ENCODE measurements at places on chromosomes 6 and 20.
A peak's percentile ranks its signal among the peaks of the same experiment; 100 is the strongest.

DNA sequence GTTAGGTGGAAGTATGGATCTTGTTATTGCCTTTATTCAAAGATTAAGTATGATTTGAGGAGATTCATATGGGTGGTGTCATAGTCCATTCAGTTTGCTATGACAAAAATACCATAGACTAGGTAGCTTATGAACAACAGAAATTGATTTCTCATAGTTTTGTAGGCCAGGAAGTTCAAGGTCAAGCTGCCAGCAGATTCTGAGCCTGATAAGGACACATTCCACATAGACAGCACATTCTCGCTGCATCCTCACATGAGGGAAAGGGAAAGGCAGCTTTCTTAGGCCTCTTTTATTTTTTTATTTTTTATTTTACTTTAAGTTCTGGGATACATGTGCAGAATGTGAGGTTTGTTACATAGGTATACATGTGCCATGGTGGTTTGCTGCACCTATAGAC lies 27.7 kb downstream of the ME1 start:
- DNase-seq = no peak

DNA sequence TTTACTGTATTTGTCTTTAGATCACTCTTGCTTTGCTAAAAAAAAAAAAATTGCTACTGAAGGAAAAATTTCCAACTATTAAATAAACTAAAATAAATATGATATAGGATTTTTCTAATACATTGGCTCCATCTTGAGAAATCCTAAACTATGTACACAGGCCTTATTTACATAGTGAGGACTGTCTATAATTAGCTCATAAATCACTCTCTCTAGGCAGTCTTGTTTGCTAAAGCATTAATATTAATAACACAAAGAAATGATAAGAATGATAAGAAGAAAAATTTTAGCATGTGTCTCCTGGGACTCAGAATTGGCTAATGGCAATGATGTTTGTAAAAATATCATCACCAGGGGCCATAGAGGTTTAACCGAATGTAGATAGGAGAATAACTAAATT lies 13.3 kb upstream of the CRYBG1 start:
- no peak for DNase-seq

GRCh38 chr20:20812136-20812535 lies 99.7 kb upstream of the RALGAPA2 start:
- no peak for DNase-seq

DNA sequence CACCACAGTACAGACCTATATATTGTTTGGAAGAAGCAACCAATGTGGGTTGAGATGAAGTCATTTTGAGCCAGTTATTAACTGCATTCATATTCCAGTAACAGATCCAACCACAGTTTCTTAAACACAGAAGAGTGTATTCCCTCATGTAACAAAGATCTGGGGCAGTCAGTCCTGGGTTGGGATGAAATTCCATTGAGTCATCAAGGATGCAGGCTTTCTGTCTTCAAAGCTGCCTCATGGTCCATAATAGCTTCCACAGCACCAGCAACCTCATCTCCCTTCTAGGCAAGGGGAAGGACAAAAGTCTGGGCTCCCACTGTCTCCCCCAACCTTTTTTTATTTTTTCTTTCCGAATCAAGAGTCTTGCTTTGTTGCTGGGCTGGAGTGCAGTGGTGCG lies 2.9 kb upstream of the SOD2 start:
- no peak for DNase-seq

DNA sequence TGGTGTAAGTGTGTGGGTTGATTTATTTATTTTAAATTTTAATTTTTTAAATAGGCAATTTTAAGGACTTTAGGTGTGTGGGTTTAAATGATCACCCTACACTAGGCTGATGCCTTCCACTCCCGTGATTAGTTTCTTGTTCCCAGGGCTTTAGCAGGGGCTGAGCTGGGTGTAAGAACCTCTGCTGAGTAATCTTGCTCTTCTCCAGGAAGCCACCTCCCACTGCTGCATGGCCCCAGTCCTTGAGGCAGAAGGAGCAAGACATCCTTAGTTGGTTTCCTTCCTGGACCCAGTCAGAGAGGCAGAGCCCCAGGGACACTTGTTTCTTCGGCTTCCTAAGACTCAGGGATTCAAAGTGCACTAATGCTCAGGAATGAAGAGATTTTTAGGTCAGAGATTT lies 19.8 kb upstream of the CDC5L start:
- DNase-seq = no peak

DNA sequence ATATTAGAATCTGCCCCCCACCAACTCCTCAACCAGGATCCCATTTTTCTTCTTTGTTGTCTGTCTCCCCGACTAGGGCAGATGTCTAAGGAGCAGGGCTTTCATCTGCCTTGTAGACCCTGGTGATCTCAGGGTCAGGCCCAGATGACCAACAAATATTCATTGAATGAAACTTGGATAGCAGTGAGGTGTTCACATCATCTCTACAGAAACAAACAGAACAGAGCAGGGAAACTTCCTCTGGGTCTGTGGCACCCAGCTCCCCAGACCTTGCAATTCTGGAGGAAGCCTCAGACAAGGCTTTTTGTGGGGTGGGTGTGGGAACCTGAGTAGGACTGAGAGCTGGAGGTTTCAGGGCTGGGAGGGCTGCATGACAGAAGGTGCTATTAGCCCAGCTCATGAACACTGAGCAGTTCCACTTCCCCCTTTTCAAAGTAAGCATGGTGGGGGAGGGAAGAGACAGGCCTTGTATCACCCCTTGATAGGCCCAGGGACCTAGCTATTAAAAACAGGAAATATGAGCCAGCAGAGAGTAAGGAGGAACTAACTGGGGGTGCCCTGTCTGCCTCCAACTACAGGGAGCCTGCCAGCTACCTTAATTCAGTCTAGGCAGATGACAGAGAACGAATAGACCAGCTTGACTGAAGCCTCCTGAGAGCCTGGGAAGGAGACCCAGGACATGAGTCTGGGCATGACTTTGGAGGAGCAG lies 37.3 kb upstream of the TOP1 start:
- DNase-seq = no peak

- DNase-seq = no peak
Measured at GRCh38 chr6:139082370-139082769, 52.5 kb upstream of the HECA start.

- peak; percentile 89 for DNase-seq
Measured at GRCh38 chr6:16322666-16323312, 84.4 kb downstream of the GMPR start.

GRCh38 chr20:402898-403581 lies 5.1 kb upstream of the RBCK1 start:
- no peak for DNase-seq

DNA sequence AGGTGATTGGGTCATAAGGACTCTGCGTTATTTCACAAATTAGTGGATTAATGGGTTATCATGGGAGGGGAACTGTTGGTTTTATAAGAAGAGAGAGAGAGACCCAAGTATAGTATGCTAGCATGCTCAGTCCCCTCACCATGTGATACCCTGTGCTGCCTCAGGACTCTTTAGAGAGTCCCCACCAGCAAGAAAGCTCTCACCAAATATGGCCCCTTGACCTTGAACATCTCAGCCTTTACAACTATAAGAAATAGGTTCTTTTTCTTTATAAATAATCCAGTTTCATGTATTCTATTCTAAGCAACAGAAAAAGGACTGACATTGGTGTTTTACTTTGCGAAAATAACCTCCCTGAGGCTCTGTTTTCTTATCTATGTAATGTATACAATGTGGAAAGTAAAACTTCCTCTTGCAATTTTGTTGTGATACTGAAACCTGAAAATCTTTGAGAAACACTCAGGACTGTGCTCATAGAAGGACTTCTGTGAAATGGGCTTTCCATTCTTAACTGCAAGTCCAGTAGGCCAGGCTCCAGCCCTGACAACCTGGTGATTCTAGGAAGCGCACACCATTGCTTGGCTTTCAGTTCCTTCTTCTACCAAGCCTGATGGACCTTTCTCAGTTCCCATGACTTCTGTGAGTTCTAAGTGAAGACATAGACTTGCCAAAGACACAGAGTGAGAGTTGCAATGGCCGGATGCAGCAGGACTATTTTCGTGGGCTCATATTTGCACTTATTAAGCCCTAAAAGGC lies 21.9 kb downstream of the SIRPD start:
- DNase-seq = no peak

DNA sequence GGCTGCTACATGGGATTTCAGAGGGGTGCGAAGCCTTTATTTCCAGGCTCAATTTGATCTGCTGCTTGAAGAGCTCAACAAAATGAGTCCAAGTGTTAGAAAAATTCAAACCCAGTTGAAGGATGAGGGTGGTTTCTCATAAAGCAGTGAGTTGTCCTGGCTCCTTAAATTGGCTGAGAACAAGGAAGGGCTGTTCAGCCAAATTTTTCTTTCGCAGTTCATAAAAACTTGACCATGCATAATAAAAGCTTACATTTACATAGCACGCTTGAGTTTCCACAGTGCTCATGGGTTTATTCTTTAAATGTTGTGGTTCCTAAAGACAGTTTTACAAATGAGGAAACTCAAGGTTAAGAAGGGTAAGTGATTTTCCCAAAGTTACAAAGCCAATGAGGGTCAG lies 174.4 kb upstream of the FOXA2 start:
- no peak for DNase-seq

DNA sequence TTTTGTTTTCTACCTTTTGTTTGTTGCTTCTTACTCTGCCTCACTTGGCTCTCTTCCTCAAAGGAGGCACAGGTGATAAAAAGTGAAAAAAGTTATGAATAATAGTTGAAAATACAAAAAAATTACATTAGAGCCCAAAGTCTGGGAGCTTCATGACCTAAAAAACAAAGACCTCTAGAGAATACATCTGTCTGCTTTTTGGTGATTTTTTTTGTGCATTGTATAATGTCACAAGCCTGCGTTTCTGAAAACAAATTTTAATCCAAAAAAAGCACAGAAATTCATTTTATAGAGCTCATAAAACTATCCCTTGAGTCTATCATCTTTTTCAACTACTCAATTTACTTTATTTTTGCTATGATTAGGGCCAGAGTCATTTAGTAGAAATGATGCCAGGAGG lies 41.4 kb upstream of the ARHGAP18 start:
- no peak for DNase-seq

- no peak for DNase-seq
Measured at GRCh38 chr6:139271056-139271455, 20.7 kb downstream of the TXLNB start.

DNA sequence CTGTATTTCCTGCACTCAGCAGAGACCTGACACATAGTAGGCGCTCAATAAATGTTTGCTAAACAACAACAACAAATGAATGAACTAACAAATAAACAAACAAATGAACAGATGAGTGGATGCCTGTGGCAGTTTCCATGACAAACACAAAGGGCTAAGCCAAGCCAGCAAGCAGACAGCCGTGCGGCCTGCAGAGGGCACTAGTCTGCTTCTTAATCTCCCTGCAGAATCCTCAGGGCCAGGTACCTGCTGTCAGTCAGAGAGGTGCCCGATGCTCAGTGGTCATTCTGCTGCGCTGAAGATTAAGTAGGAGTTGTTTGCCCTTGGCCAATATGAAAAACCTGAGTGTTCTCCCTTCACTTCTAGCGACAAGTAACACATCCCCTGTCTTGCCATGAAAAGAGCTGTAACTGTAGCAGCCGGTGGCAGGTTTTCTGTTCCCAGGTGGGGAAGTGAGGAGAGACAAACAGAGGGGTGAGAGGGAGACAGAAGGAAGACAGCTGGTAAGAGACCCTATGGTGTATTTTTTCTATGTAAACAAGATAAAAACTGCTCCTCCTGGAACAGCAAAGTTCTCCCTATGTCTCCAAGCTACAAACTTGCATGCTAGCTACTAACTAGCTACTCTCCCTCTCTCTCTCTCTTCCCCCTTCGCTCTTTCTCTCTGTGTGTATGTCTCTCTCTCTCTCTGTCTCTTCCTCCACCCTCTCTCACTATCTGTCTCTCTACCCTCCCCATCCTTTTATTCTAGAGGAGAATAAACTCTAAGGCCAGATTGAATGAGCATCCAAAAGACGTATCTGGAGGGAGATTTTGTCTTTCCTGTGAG lies at the start of gene MC3R:
TSS of gene MC3R (plus strand) at position 779 of the 829 bp plus-strand sequence. CDS start 112 bp downstream, outside the sequence.
- peak; percentile 50 for DNase-seq

- DNase-seq = no peak
Measured at GRCh38 chr6:18720075-18720474, 332.9 kb downstream of the RNF144B start.

- DNase-seq = no peak
Measured at GRCh38 chr6:125075741-125076481, 77.7 kb upstream of the TPD52L1 start.

DNA sequence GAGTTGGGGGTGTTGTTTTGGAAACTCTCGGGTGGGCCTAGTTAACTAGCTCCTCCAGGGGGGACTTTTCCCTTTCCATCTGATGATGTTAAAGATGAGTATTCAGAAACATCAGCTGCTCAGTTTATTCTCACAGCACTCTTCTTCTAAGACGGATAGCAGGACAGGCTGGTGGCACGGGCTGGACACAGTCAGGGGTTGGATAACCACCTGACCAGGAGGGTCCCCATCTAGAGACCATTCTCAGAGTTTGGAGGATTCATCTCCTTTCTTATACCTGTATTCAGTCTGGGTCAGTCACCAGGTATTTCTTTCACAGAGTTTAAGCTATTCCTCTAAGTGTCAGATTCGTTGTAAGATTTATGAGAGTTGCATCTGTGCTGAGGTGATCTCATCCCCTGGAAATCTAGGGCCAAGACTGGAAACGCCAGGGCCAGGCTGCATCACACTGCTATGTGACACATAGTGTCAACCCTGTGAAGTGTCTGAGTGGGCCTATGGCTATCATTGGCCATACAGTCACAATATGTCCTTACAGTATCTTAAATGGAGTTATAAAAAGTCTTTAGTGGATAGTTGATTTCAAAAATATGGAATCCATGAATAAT lies 111.7 kb downstream of the FAM50B start:
- no peak for DNase-seq

DNA sequence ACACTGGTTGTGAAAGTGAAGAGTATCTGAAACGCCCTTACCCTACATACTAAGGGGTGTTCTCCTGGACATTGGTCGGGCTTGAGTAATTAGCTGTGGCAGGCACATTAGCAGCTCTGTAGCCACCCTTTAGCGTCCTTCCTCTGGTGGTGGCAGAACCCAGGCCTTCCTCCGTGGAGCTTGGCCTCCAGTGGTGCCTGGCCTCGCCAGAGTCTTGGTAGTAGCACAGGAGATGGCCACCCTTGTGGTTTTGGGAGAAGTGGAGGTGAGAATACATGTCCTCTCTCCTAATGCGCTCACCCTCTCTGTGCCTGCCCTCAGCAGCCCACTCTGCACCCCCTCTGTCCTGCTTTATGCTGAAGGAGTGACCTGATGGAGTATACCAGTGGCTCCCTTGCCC lies 17.6 kb upstream of the UQCC2 start:
- DNase-seq = no peak

- DNase-seq = no peak
Measured at GRCh38 chr20:53428996-53429395, 164.6 kb downstream of the ZNF217 start.

DNA sequence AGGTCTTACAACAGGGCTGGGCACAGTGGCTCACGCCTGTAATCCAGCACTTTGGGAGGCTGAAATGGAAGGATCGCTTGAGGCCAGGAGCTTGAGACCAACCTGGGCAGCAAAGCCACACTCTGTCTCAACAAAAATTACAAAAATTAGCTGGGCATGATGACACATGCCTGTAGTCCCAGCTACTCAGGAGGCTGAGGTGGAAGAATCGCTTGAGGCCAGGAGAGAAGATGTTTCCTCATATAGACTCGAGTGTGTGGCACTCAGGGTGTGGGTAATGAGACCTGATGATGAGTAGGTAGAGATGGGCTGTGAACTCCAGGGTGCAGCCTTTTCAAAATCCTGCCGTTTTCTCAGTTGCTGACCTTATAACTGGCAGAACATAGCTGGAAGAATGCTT lies 125.3 kb upstream of the FOXO3 start:
- no peak for DNase-seq
